CD4-positive, alpha-beta memory T cell (primary cell): ENCODE measurements at places on chromosomes 3 and 15. TPM values are rescaled to one million over a fixed set of nuclear protein-coding genes. Genes with fewer than 3 reads are reported as not detected.
A peak's percentile ranks its signal among the peaks of the same experiment; 100 is the strongest.

CAPN7 gene
- 95.5 TPM for total RNA-seq

CHRNB4 gene
- total RNA-seq = not detected

- H3K36me3 ChIP-seq = no peaks in the 10 kb centered on the region
- H3K27ac ChIP-seq = no peak overlapping the region
- peak; percentile 13 for DNase-seq
- no peaks in the 10 kb centered on the region for H3K27me3 ChIP-seq
These were observed 66.4 kb upstream of the AGTR1 start for GRCh38 chr3:148631124-148631903.

ACOX2 gene
- total RNA-seq = not detected

PLA2G4E gene
- total RNA-seq = not detected

- H3K27ac ChIP-seq = no peak overlapping the region
- no peak for DNase-seq
- no peaks in the 10 kb centered on the region for H3K4me1 ChIP-seq
- H3K27me3 ChIP-seq = no peaks in the 10 kb centered on the region
- no peaks in the 10 kb centered on the region for H3K36me3 ChIP-seq
- no peak overlapping the region for H3K4me3 ChIP-seq
These were observed 452.8 kb downstream of the ROBO1 start for GRCh38 chr3:79314962-79315361.

DNA sequence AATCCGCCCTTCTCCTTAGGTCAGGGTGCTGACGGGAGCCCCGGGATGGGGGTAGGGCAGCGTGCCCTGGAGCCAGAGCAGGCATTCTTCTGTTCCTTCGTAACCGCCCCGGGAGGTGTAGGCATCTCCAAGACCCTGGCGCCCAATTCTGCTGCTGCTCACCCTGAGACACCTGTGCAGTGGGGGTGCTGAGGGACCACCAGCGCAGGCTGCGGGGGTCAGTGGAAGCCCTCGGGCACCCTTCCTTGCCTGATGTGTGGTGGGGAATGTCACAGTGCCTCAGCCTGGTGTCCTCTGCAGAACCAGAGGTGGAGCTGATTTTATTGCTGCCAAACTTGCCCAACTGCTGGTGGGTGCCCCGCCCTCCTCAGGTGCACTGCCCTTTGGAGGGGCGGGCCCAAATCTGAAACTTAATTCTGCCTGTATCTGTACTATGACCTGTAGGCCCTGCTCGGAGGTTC is 7.3 kb downstream of the CSK start:
- no peaks in the 10 kb centered on the region for H3K27me3 ChIP-seq
- peak overlapping the region; percentile 69 for H3K4me3 ChIP-seq
- DNase-seq = peak; percentile 39
- peak overlapping the region; percentile 86 for H3K27ac ChIP-seq

DNA sequence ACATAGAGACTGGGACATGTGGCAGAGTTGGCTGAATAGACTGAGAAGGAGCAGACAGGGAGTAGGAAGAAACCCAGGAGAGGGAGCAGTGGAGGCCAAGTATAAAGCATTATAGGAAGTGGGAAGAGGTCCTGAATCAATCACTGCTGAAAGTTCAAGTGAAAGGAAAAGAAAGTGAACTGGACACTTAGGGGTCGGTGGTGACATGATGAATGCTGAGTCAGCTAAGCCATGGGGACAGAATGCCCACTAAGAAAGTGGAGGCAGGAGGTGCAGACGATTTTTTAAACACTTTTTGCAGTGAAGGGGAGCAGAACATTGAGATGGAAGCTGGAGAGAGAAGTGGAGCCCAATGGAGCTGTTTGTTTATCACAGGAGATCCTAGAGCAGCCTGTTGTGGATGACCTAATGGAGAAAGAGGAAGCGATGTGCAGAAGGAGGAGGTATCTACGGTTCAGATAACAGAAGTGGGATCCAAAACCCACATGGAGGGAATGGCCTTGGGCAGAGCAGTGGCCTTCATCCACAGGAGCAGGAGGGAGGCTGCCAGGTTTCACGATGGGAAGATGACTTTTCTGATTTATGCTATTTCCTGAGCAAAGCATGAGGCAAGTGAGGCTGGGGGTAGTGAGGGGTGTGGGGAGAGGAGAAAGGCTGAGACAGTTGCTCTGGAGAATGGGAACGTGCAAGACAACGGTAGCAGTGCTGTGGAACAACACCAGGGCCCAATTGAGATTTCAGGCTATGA is 208.2 kb downstream of the RPLP1 start:
- DNase-seq = no peak

GRCh38 chr3:195227871-195228270 is 43.1 kb downstream of the XXYLT1 start:
- no peaks in the 10 kb centered on the region for H3K36me3 ChIP-seq
- no peaks in the 10 kb centered on the region for H3K27me3 ChIP-seq
- DNase-seq = no peak

NAALADL2 gene
- not detected for total RNA-seq

- no peak overlapping the region for H3K4me3 ChIP-seq
- DNase-seq = no peak
- no peak overlapping the region for H3K27ac ChIP-seq
- H3K4me1 ChIP-seq = no peaks in the 10 kb centered on the region
These were observed 346.6 kb downstream of the RBMS3 start for GRCh38 chr3:29627136-29628117.

NR1I2 gene
- total RNA-seq = 0.49 TPM

STT3B gene
- 145 TPM for total RNA-seq

DNA sequence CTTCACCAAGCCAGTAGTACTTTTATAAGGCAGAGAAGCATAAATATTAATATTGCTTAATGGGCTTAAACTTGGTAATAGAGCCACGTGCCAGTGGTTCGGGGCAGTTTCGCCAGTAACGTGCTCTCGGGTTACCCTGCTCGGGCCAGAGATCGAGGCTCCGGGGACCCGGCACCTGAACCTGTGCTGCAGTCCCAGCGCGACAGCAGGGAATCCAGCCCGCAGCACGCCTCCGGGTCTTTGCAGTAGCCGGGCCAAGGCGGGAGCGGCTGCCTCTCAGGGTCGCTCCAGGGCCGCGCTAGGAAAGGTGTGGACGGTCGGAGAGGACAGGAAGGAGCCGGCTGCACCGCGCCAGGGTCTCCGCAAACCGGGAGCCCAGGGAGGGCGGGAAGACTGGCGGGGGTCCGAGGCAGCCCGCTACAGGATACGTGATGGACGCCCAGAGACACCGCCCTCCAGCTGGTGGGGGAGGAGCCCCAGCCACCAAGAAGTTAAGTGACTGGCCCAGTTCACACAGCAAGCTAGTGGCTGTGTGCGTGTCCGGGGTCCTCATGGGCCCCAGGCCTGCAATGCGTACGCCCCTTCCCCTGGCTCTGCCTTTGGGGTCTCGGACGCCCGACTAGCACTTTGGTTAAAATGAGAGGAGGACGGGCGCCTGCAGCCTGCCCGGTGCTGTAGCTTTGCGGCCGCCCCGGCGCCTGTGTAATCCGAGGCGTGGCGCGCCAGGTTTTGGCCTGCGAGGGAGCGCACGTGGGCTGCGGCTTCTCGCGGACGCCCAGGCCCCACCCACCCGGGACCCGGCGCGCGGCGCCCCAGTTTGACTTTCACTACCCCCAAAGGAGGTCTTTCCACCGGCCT is 1.2 kb upstream of the PDE8A start:
- H3K27ac ChIP-seq = peak overlapping the region; percentile 83
- H3K27me3 ChIP-seq = no peaks in the 10 kb centered on the region
- peaks cover 34% of the 10 kb centered on the region for H3K4me1 ChIP-seq
- peak; percentile 94 for DNase-seq
- H3K4me3 ChIP-seq = peak overlapping the region; percentile 43

DNA sequence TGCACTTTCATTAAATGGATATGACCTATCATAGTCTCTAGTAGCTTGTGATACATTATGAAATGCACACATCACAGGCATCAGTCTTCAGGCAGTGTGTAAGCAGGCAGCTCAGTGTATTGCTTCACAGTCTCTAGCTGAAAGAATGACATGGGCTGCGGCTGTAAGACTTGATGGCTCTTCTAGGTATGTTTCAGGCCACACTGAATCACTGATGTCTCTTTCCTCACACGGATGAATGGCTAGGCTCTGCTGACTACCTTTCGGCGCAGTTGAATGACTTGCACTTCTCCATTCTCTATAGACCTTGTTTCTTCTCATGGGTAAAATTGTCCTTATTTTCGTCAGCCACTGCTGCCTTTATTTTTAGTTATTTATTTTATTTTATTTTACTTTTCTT is 15.4 kb downstream of the APH1B start:
- H3K27ac ChIP-seq = no peak overlapping the region
- no peaks in the 10 kb centered on the region for H3K27me3 ChIP-seq
- no peaks in the 10 kb centered on the region for H3K36me3 ChIP-seq

TMCO5A gene
- not detected for total RNA-seq

DNA sequence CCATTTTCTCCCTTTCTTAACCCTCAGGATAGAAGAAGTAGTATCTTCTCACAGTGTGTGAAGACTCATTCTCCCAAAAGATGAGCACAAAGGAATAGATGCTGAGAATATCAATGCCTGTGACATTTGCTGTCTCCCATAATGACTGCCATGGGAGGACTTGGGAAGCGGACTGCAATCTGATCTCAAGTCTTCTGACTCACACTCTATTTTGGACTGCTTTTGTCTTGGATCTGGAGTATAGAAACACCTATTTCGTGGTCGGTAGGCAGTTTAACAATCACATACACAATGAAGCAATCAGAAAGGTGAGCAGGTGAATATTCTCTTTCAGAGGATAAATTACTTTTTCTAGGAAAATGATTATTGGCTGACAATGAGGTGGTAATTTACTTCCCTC is 852.0 kb downstream of the FHIT start:
- H3K27me3 ChIP-seq = no peaks in the 10 kb centered on the region
- H3K4me1 ChIP-seq = no peaks in the 10 kb centered on the region
- H3K4me3 ChIP-seq = no peak overlapping the region

GRCh38 chr3:176561826-176562225 is 635.5 kb downstream of the TBL1XR1 start:
- no peak for DNase-seq
- H3K27ac ChIP-seq = no peak overlapping the region
- no peaks in the 10 kb centered on the region for H3K36me3 ChIP-seq
- no peak overlapping the region for H3K4me3 ChIP-seq

GRCh38 chr15:67882487-67883233 is 42.8 kb upstream of the RNU6-1 start:
- H3K27me3 ChIP-seq = peaks cover 9% of the 10 kb centered on the region
- no peaks in the 10 kb centered on the region for H3K36me3 ChIP-seq
- peaks cover 10% of the 10 kb centered on the region for H3K4me1 ChIP-seq
- H3K4me3 ChIP-seq = no peak overlapping the region
- no peak for DNase-seq
- H3K27ac ChIP-seq = no peak overlapping the region

- H3K27ac ChIP-seq = no peak overlapping the region
- no peaks in the 10 kb centered on the region for H3K27me3 ChIP-seq
- H3K4me1 ChIP-seq = no peaks in the 10 kb centered on the region
- DNase-seq = no peak
These were observed 33.6 kb upstream of the ETV5 start for GRCh38 chr3:186142393-186142932.

IQCH gene
- total RNA-seq = 1.1 TPM

RGMA gene
- not detected for total RNA-seq
